ENCODE measurements at places on chromosomes 7 and 10.

GRCh38 chr10:81838950-81839349, 36.0 kb upstream of the NRG3 start:
- no peak for DNase-seq

- DNase-seq: no peak
Measured at GRCh38 chr7:55017841-55018240, 976 bp upstream of the EGFR start.

DNA sequence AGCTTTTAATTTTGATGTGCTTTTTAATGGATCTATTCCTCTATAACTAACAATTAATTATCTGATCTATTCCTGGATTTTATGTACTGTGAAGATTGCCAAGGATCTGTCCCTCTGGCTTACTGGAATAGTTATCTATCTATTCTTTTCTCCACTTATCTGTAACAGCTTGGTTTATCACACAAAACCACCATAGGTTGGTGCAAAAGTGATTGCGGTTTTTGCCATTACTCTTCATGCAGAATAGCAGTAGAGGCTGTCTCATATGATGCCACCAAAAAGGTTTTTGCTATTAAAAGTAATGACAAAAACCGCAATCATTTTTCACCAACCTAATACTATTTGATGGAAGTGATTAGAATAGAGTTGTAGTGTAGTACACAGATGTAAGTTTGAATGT, 115.7 kb downstream of the PDE1C start:
- no peak for DNase-seq

DNA sequence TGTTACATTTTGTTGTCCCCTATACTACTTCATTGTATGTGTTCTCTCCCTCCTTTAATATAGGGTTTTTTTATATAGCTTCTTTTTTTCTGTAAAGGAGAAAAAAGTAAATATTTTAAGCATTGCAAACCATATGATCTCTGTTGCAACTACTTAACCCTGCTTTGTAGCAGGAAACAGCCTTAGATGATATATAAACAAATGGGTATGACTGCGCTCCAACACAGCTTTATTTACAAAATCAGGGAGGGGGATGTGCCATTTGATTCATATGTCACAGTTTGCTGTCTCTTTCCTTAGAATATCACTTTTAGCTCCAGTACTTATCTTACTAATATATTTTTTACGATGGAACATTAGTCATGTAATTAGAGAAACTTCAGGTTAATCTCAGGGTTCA, 155.2 kb upstream of the GNAI1 start:
- peak; percentile 51 for DNase-seq

GRCh38 chr7:47443049-47443448, 138.9 kb downstream of the TNS3 start:
- DNase-seq: no peak

DNA sequence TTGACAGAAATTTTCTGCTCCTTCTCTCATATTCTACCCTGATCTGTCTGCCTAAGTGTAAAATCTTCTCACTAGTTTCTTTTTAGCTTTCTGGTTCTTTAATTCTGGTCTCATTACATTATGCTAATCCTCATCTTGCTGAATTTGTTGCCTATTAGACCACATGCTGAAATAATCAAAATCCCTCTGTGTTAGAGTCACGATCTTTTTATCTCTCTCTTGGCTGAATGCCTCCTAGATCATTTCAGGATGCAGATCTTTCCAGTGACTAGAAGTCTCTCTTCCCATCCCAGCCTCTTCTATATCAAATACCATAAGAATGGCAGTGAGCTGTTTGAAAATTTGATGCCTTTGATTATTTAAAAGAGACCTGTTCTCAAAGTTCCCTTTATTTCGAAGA, 661.9 kb downstream of the SORCS1 start:
- DNase-seq: no peak

DNA sequence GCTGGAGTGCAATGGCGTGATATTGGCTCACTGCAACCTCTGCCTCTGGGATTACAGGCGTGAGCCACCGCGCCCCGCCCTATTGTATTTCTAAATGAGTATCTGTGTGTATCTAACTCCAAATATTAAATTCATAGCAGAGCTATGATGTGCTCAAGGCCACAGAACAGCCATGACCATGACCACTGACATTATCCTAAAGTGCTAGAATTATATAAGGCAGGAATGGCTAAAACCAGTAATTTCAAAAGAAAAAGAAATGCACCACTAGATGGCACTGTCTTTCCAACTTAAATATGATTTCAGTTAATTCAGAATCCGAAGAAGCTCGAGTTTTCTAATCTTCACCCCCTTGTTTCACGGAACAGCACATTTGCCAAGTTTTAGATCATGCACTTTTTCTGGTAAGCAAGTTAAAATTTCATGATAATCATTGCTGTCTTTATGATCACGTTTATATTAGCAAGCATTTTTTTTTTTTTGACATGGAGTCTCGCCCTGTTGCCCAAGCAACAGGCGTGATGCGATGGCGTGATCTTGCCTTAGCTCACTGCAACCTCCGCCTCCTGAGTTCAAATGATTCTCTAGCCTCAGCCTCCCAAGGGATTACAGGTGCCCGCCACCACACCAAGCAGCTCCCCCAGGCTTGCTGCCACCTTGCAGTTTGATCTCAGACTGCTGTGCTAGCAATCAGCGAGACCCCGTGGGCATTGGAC, 65.3 kb downstream of the OR13A1 start:
- DNase-seq: peak; percentile 71

- DNase-seq: no peak
Measured at GRCh38 chr10:46042527-46042926, 3.5 kb downstream of the MSMB start.

- DNase-seq: peak; percentile 93
Measured at GRCh38 chr7:116211006-116211912, 920 bp downstream of the TES start.

- peak; percentile 71 for DNase-seq
Measured at GRCh38 chr7:128454808-128455542, 703 bp upstream of the HILPDA start.

- no peak for DNase-seq
Measured at GRCh38 chr10:125881192-125881591, at the start of gene DHX32. DHX32 (minus strand) TSS chr10:125881292; CDS start chr10:125880824, 468 bp downstream.

DNA sequence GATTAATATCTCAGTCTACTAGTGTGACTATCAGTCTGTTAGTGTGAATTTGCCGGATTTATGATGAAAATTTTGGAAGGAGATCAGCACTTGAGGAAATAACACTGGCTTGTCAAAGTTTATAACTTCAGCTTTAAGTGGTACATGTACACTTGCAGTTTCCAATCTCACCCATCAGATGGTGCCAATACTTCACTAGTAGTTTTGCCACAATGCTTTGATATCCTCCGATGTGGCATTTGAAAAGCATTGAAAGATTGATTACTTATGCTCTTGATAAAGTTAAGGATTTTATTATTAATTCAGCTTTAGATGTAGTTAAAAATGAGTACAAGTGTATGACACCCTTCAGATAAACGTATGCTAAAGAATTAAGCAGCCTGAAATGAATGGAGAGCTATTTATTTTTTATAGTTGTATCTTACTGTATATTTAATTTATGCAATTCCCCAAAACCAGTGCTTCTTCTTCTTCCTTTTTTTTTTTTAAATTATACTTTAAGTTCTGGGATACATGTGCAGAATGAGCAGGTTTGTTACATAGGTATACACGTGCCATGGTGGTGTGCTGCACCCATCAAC, 98.2 kb downstream of the ANLN start:
- peak; percentile 79 for DNase-seq

DNA sequence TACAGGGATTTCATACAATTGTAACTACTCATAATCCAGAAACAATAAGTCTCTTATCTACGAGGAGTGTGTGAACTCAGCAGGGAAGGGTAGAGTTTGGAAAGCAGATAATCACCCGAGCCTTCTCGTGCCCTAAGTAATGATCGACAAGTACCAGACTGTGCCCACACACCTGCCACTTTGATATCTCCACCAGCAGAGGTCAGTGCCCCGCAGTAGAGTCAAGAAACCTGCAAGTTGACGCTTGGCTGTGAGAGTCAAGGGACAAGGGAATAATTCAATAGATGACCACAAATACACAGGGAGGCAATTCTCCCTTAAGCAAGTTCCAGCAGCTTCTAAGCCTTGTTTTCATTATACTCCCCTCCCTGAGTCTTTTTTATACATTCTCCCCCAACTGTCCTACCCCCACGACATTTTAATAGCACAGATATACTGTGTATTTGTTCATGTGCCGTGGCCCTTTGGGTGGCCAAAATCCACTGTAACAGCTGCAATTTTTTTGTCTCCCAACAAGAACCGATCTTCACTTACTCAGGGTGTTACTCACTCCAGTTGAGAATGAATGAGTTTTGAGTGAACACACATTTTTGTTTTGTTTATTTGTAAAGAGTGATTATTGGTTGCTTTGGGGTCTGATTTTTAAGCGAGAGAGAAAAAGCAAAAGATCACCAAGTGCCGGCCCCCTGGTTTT, 106.9 kb upstream of the RHEB start:
- no peak for DNase-seq
